ENCODE measurements at places on chromosomes 6 and 20.

- no peak for DNase-seq
Measured at GRCh38 chr6:22784601-22785410, 215.4 kb downstream of the HDGFL1 start.

DNA sequence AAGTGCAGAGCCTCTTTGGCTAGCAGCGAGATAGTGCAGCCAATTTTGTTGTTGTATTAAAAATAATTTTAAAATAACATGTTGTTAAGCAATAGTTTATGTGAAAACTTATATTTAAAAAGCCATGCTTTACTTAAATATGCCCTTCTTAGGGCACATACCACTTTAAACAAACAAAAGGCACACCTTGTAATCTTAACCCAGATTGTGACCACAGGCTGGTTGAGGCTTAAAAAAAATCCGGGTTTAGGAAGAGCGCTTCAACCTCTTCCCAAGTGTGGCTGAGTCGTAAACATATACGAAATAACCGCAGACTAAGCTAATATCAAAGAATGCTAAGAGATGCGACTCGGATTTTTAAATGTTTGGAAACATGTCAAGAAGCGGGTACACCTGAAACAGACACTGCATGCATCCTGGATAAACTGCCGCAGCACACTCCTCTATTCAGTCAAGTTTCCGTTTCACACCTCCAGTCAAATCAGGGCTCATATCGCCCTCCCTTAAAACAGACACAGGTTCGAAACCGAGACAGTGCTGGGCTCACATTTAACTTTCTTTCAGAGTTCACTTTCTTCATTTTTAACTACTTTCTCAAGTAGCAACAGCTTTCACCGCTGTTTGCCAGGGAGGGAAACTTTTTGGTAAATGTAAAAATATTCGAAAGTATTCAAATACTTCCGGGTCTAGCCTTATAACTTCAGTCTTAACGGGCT, 1.5 kb downstream of the DEK start:
- DNase-seq = no peak

GRCh38 chr6:159594106-159594749, 98.8 kb downstream of the SOD2 start:
- no peak for DNase-seq

DNA sequence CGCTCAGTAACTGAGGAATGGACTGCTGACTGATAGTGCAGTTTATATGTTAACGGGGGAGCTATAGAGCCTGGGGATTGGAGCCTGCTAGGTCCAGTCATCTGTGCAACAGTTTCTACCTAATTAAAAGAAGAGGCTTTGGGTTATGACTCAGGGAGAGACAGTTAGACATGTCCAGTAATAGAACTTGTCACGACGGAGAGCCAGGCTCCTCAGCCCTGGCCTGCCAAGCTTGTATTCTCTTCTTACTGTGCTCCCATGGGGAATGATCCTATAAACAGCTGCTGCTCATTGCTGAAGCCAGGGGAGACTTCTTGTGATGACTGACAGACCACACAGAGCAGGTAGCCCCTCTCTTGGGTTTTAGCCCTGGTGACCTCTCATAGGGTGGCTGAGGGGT, 69.3 kb downstream of the SYNJ2 start:
- DNase-seq = no peak

DNA sequence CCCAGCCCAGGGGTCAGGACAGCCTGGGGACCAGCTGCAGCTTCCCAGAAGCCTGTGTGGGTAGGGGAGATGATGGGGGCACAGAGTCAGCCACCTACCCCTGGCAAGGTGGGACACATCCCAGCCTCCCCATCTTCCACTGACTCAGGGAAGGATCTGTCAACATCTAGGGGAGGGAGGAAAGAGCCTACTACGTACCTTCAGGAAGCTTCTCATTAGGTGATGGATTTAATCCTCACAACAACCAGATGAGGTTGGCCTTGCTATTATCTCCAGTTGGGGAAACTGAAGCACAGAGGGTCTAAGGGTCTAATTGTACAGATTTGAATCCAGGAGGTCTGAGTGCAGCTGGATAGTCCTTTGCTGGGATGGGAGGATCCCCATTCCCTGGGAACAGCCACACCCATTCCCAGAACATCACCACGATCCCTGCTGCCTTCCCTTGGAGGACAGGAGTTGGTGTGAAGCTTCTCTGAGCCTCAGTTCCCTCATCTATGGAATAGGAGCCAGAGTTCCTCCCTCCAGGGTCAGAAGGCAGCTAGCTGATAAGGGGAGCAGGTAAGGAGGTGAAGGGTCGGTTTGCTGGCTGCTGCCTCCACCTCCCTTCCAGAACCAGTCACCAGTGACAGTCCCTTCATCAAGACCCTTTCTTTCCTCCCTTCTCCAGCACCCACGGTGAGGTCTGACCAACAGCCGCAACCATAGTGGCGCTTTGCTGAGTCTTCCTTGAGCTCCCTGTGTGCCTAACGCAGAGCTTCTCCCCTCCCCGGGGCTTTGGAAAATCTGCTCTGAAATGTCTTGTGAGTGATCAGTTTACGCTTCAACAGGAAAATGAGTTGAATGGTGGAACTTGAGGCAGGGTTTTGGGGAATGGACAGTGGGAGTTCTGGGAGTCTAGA, 56.8 kb downstream of the CEBPB start:
- DNase-seq = no peak

GRCh38 chr6:136137008-136137692, 113.0 kb downstream of the MTFR2 start:
- DNase-seq = no peak
